ENCODE measurements at places on chromosomes 2 and 18.

DNA sequence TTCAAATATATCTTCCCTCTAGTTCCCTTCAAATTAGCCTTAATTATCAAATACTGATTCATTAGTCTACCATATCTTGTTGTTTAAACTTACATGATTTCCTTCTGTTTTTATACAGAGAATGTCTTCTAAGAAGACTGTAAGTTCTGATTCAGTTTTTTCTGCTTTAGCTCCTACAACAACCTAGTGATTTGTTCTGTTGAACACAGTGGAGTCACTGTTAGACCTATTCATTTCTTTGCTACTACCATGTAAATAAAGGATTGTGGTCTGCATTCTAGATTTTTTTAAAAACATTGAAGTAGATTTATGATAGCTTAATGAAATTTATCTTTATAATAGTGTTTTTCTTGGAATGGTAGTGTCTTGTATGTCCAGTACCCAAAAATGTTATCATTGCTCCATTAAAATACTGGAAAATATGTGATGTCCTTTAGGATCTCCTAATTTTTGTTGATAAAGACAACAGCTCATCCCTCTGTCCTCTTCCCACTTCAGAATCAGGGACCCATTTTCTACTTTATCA, 146.4 kb downstream of the MBD5 start:
- no peak for DNase-seq

GRCh38 chr2:206920310-206920709, 19.0 kb upstream of the CPO start:
- peak; percentile 55 for DNase-seq

GRCh38 chr2:25230198-25230947, 62.0 kb upstream of the POMC start:
- DNase-seq: no peak

GRCh38 chr2:148967578-148967977, 70.9 kb upstream of the LYPD6B start:
- no peak for DNase-seq

- peak; percentile 89 for DNase-seq
These were observed 2.0 kb downstream of the SP9 start for GRCh38 chr2:174336501-174337336.

DNA sequence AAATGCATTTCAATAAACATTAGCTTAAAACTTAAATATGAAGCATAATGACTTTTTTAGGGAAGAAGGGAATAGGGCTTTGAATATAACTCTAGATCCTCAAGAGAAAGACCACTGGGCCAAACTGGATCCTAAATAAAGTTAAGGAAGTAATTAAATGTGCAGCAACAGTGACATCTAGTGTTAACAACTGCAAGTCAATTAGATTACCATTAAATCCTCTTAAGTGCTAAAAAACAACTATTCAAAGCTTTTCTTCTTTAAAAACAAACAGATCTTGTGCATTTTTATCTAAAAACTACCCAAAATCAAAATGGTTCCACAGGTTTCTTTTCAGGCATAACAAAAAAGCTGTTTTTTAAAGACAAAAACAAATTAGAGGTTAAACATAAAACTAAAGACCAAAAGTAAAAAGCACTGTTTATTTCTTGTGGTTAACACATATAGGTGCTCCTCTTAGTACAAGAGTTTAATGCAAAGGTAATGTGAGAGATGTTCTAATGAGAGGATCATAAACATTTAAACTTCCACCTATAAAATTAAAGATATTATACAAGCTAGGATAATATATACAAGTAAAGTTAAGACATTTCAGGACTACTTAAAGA, 111.4 kb downstream of the THADA start:
- no peak for DNase-seq

DNA sequence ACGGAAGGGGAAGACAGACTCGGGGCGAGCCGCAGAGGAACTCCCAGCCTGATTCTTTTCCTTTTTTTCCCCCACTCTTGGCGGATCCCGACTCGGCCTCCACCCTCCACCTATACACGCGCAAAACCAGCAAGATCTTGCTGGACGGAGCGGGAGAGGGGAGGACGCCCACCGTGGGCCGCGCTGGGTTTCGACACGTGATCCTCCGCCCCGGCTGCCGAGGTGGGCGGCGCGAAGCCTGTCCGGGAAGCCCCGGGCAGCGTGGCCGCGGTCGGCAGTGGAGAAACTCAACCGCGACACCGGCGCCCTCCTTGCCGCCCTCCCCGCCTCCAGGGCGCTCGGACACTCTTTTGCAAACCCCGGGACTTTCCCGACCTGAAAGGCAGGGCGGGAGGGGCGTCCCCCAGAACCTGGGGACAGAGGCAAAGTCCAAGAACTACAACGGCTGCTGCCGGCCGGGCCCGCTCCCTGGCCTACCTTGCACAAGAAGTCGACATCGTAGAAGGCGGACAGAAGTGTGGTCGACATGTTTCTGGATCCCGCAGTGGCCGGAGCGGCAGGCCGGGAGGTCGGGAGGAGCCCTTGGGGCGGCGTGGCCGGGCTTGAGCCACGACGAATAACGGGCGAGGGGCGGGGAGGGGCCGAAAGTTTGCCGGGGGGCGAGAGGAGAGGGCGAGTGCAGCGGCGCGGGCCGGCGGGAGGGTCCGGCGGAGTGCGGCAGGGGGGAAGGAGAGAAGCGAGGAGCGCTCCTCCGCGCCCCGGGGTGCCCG, 433 bp downstream of the ZFP36L2 start:
- DNase-seq: no peak

GRCh38 chr2:168392024-168392423, 64.0 kb upstream of the CERS6 start:
- no peak for DNase-seq

DNA sequence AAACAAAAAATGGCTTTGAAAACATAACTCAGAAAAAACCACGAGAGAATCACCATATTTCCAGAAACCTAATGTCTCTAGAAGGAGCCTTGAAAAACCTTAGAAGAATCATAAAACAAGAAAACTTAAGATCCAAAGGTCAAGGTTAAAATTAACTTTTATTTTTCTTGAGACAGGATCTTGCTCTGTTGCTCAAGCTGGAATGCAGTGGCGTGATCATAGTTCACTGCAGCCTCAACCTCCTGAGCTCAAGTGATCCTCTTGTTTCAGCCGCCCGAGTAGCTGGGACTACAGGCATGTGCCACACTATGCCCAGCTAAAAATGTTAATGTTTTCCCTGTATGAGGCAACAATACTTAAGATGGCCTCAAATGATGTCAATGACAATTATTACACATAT, 254.2 kb upstream of the SESTD1 start:
- no peak for DNase-seq

DNA sequence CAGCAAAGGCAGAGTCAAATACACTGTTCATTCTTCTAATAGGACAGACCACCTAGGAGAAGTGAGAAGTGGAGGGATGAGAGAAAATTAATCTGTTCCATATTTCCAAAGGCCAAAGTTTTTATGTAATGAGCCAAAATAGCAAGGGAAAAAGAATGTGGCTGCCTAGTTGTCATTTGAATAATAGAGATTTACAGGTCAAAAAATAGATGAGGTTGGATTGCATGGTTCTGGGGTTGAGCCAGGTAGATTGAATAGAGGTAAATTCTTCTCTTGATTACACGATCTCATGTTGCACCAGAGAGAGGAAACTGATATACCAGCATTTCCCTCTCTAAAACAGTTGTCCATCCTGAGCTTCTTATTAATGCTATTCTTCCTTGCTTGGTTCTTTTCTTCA, 325.8 kb downstream of the CCDC178 start:
- no peak for DNase-seq

- peak; percentile 92 for DNase-seq
These were observed at the start of gene SERPINE2 for GRCh38 chr2:224039080-224039769. Gene SERPINE2 (minus strand): TSS chr2:224039286. CDS start chr2:224001900, 37,386 bp downstream.

DNA sequence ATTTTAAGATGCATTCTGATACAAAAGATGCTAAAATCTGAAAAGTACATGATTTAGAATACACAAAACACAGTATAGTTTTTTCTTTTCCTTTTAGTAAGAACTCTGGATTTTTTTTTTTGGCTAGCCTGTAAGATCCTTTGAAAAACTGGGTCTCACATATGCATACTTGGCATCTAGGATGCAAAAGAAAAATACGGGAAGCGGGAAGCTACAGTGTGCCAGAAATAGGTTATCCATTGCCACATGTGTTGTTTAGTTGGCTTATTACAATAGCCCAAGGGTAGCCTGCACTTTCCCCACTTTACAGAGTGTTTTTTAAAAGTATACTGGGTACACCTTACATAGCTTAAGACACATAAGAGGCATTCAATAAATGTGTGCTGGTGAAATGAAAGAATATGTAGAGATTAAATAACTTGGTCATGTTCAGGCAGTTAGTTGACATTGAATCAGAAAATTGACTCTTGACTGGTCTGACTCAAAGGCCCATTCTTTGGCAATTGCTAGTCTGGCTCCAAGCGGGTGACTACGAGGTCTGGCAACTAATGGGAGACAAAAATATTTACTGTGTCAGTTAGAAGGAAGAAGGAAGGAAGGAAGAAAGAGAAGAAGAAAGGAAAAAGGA, 286.8 kb upstream of the TRIB2 start:
- DNase-seq: no peak

DNA sequence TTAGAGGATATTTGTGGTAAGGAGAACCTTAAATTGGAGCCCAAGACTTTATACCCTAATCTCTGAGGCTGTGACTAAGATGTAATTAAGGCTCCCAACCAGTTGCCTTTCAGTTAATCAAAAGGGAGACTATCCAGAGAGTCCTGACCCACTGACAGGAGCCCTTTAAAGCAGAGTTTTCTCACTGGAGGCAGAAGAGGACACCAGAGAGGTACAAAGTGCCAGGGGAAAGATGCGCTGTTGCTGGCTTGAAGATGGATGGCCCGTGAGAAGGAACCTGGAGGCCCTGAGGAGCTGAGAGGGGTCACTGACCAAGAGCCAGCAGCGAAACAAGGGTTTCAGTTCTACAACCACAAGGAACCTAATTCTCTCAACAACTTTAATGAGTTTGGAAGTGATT, 137.3 kb downstream of the TMEM131 start:
- peak; percentile 56 for DNase-seq

GRCh38 chr2:127422559-127423477, 4.6 kb downstream of the PROC start:
- DNase-seq: peak; percentile 85

DNA sequence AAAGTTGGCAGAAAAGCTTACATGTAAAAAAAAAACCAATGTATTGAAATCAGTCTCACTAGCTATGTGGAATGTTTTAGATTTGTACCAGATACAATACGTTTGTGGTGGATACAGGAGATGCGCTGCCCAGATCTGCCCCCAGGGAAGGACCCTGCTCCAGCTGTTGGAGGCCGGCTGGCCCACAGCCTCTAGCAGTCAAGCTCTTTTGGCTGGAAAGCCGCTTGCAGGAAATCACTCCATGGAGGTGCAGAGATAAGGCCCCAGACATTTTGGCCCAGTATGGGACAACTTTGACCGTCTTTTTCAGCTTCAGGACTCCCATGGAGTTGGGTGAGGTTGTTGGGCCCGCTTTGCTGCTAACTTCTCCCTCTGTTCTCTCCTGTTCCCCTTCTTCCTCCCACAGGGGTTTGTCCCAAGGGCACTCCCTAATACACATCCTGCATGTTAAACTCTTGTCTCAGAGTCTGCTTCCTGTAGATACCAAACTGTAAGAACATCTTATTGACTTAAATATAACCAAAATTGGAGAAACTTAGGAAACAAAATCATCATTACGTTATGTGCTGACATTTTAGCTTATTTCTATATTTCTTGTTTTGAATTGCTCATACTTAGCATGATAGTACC, 1.7 kb upstream of the QPCT start:
- peak; percentile 67 for DNase-seq

DNA sequence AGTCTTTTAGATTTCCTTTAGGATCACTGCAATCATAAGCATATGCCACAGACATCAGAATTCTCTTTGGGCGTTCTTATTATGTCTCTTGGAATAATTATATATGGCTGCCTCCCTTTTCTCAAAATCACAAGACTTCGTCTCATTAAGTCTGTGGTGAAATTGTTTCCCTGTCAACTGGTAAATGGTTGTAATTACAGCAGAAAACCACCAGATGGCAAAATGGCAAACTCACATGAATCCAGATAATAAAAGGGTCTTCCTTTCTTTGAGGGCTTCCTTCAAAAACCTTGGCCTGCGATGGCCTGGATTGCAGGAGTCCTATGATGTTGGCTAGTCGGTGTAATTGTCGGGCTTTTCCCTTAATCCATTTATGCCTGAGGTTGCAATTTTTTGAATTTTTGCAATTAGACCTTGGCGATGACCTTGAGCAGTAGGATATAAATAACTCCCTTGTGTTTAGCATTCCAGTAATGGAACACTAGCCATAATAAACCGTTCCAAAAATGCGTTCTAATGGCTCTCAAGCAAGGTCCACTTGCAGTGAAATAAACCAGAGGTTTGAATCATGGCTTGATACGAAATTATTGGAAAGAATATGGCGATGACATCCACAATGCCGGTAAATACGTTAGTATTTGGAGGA, 656.4 kb downstream of the MBD2 start:
- peak; percentile 55 for DNase-seq

GRCh38 chr18:34467058-34467457, 242.3 kb upstream of the NOL4 start:
- no peak for DNase-seq

DNA sequence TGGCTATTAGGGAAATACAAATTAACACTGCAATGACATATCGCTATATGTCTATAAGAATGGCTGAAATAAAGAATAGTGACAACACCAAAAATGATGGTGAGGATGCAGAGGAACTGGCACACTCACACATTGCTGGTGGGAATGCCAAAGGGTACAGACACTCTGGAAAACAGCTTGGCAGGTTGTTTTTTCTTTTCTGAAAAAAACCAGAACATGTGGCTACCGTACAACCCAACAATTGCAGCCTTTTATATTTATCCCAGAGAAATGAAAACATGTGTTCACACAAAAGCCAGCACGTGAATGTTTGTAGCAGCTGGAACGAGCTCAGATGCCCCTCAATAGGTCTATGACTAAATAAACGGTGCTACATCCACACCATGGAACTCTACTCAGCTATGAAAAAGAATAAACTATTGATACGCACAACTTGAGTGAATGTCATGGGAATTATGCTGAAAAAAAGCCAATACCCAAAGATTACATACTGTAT, 45.9 kb downstream of the KCNE4 start:
- no peak for DNase-seq

DNA sequence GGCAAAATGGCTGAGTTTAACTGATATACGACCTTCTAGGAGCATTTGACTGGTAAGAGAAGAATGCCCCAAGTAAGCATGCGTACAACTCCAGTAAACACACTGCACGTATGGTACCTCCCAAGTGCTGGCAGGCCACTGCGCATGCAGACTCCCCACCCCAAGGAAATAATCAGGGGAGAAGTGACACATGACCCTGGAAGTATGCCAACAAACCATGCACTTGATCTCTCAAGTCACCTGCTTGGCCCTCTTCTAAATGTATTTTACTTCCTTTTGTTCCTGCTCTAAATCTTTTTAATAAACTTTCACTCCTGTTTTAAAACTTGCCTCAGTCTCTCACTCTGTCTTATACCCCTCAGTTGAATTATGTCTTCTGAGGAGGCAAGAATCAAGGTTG, 129.8 kb upstream of the COL5A2 start:
- no peak for DNase-seq

DNA sequence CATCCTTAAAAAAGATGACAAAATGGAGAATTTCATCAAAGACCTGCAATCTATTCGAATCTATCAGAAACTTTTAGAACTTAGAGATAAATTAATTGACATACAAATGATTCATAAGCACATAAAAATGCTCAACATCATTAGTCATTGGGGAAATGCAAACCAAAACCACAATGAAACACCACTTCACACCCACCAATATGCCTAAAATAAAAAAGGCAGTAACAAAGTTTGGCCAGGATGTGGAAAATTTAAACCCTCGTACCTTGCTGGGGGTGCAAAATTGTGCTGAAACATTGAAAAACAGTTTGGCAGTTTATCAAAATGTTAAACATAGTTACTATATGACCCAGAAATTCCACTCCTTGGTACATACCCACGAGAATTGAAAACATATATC, 11.5 kb upstream of the EIF2AK3 start:
- no peak for DNase-seq

All from endodermal cell (in vitro differentiated cells).